EL (cell line): ENCODE measurements at places on chromosomes 11 and 22.
A peak's percentile ranks its signal among the peaks of the same experiment; 100 is the strongest.

DNA sequence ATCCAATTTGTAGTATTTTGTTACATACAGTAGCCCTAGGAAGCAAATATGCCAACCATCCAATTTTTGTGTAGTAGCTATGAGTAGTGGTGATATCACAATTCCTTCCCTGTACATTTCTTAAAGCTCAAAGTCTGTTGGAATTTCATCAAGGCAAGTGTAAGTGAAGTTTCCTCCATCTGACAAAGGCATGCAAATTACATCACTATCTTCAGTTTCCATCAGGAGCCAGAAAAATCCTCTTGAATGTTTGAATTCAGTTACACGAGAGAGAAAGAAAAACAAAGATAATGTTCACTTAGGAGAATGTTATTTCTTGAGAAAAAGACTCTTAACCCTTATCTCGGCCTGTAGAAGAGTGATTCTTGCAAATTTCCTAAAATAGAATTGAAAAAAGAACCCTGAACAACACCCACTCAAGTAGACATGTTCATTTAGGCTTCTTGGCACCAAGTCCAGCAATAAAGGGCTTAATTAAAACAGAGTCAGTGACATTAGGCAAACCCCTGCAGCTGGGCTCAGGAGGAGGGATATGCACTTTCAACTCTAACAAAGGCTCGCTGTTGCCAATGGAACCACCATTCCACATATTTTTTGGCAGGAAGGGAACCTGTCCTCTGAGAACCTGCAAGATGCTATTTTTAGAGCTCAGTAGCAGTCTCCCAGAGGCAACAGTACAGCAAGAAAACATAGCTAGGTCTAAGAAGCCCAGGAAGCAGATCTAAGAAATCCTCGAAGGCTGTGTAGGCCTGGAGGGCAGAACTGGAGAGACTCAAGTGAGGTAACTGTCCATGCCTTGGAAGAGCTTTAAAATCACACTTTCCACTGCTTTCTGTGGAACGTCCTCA, 144.6 kb downstream of the CCDC81 start:
- DNase-seq, result peak; percentile 86

DNA sequence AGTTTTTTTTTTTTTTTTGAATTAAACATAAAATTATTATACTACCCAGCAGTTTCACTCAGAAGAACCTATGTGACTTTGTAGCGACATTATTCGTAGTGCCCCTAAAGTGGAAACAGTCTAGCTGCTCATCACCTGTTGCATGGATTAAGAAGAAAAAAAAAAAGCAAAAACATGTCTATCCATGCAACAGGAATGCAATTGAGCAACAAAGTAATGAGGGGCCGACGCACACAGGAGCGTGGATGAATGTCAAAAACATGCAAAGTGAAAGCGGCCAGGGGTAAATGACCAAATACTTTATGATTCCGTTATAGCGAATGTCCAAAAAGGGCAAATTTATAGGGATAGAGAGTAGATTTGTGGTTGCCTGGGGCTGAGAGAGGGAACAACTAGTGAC, 16.3 kb downstream of the MYO18B start:
- no peak for DNase-seq

GRCh38 chr22:23681026-23681809, 9.6 kb upstream of the RGL4 start:
- DNase-seq, result no peak

DNA sequence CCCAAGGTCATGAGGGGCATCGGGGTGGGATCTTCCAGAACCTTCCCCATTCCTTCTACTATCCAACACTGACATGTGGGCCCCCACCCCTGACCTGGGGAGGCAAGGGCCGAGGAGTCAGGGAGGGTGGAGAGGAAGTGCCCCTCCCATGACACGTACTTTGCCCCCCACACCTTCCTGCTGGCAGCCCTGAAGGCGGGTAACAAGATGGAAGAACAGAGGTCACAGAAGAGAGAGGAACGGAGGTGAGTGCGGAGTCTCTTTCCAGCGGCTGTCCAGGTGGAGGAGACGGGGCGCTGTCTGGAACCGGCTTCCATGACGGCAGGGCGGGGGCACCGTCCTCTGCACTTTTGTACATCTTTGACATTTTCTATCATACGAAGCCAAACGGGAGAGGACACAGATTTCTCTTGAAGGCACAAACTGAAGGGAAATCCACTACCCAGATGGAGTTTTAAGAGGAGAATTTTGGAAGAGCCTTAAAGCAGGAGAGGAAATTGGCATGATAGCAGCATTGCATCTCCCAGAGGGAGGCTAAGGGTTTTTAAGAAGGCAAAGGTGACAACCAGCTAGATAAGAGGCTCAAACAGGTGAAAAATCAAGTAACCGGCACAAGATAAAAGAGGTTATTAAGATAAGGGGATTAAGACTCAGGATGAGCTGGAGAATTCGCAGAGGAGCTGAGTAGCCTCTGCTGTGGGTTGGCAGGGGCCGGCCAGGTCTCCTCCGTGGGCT, 16.7 kb downstream of the OSBPL5 start:
- DNase-seq, result no peak

- no peak for DNase-seq
These were observed 952.4 kb upstream of the TENM4 start for GRCh38 chr11:80393210-80393609.

- DNase-seq, result no peak
These were observed 26.6 kb downstream of the HPS5 start for GRCh38 chr11:18295316-18295715.

GRCh38 chr11:103091064-103091800, 728 bp downstream of the DCUN1D5 start:
- DNase-seq, result peak; percentile 49

DNA sequence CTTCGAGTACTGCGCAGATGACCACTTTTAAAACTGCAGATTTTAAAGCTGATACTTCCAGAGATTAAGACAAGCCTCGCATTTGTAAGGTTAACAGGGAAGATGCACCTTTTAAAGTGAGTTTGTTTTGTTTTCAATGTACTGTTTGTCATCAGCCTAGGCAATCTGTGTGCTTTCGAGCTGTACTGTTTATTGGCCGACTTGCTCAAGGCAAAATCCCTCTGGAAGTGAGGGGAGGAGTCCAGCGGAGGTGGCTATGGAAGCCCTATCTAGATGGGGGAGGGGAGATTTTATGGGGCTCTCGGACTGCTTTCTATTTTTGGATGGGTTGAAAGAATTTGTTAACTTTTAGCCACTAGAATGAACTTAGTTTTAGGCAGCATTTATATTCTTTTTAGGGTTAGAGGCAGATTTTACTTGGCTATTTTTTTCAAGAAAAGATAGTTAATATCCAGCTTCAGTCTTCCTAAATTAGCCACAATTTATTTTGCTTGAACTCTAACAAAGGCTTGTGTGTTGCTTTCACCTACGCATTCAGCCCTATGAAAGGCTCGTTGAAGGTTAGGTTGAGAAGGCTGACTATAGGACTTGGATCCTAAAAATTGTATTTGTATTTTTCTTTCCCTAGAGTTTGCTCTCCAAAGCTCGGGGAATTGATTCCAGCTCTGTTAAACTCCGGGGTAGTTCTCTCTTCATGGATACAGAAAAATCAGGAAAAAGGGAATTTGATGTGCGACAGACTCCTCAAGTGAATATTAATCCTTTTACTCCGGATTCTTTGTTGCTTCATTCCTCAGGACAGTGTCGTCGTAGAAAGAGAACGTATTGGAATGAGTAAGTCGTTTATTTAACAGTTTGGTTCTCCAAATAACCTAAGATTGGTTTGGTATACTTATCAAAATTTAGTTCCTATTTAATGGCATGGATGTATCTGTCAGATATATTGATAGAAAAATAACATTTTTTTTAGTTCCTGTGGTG, 2.1 kb downstream of the WEE1 start:
- DNase-seq, result peak; percentile 91

DNA sequence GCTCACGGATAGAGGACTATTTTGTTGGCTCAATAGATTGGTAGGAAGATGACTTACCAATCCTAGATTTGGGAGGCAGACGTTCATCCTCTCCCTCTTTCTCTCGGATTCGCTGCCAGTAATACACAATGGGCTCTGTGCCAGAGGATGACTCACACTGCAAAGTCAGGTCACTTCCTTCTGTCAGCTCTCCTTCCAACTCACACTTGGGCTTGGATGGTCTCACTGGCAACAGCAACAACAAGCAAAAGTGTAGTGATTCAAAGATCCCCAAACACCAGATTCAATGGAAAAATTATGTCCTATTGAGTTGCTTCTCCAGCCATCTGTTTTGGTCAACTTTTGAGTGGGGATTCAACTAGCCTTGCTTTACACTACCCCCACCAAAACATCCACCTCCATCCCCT, 21.7 kb upstream of the HSPA8 start:
- peak; percentile 95 for DNase-seq

DNA sequence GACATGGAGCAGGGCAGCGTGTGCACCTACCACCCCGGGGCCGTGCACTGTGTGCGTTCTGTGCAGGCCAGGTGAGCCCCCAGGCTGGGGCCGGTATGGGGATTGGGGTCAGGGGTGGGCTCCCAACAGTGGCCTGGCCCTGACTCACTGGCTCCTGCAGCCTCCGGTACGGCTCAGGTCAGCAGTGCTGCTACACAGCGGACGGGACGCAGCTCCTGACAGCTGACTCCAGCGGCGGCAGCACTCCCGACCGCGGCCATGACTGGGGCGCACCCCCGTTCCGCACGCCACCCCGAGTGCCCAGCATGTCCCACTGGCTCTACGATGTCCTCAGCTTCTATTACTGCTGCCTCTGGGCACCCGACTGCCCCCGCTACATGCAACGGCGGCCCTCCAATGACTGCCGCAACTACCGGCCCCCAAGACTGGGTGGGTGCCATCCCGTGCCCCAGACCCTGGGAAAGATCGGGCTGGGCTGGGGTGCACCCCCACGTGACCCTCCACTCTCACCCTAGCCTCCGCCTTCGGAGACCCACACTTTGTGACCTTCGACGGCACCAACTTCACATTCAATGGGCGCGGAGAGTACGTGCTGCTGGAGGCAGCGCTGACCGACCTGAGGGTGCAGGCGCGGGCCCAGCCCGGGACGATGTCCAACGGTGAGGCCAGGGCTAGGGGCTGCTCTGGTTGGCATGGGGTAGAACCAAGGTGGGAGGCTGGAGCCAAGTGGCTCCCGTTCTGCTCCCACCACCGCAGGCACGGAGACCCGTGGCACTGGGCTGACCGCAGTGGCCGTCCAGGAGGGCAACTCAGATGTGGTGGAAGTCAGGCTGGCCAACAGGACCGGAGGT, 4.4 kb downstream of the SUSD2 start:
- DNase-seq, result no peak

DNA sequence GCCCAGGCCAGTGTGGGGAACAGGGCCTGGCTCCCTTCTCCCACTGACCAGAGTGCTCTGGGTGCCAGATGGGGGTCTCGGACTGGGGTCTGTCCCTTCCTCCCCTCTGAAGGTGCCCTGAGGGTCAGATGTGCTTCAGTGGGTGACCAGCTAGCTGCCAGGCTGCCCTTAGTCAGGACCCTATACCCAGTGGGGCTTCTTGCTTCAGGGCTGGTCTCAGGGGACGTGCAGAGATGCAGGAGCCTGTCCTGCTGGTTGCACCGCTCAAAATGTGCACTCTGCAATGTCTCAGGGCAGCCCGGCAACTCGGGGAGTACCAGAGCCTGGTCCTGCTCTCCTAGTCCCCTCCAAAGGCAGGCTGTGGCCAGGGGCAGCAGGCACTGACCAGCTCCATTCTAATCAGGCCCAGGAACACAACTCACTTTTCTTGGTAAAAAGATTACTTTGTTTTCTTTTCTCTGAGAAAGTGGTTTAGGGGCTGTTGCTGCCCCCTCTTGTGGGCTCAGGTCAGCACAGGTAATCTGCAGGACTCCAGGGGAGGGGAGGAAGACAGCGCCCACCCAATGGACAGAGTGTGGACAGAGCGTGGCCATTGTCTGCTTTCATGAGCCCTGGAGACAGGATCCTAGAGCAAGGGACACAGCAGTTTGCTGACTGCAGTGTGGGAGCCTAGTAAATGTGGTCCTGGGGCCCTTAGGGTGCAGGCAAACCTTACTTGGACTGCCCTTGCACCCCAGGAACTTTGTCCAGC, 80.9 kb downstream of the MED15 start:
- DNase-seq, result no peak

- no peak for DNase-seq
These were observed 42.4 kb downstream of the MTMR3 start for GRCh38 chr22:29925402-29925801.

DNA sequence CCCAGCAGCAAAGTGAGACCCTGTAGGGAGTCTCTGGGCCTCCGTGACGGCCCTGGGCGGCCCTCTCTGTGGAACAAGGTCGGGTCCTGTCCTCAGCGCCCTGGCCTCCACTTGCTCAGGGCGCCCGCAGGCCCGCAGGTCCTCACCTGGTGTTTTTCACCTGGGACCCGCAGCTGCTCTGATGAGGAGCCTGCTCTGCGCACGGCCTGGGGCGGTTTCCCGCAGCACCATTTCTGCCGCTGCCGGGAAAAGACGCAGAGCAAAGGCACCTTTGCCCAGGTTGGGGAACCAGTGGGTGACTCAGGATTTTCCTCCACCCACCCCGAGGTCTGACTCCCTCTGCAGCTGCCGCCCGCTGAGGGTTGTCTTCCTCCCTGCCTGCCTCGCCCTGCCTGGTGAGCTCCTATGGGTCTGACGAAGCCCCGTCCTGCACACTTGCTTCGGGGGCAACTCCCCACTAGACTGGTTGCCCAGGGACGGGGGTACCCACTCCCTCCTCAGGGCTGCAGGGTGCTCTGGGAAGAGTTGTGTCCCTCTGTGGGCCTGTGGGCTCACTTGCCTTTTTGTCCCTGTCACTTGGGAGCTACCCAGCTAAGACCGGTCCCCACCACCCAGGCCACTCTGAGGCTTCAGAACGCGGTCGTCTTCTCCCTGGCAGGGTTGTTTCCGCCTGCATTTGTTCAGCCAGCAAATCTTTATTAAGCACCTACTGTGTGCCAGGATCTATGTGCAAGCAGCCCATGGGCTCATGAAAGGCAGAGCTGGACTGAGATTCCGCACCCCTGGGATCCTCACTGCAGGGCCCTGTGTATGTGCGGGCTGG, 89.5 kb downstream of the KCNQ1 start:
- DNase-seq, result peak; percentile 11

DNA sequence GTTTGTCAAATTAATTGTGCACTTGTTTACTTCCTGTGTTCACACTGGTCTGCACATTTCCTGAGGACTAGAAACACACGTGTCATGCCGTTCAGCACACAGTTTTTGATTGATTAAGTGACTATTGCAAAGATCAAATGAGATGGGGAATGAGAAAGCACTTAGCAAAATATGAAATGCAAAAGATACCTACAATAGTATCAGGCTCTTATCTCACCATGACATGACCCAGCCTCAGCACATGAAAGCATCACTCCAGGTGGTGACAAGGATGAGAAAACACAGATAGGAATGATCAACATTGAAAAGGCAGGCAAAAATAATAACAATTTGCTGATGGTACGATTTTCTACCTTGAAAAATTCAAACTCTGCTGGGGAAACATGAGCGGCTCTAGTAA, 42.1 kb upstream of the TP53I11 start:
- DNase-seq, result no peak
